ENCODE measurements at places on chromosomes 2 and 18. TPM values are rescaled to one million over a fixed set of nuclear protein-coding genes. Genes with fewer than 3 reads are reported as not detected.

POTEJ gene
- not detected for total RNA-seq

OTOF gene
- not detected for total RNA-seq

SERPINB10 gene
- not detected for total RNA-seq

KCNE4 gene
- 38.4 TPM for total RNA-seq

ARHGAP28 gene
- 1.0 TPM for total RNA-seq

IL36A gene
- total RNA-seq, result not detected

MAPK4 gene
- total RNA-seq, result 0.29 TPM

DNA sequence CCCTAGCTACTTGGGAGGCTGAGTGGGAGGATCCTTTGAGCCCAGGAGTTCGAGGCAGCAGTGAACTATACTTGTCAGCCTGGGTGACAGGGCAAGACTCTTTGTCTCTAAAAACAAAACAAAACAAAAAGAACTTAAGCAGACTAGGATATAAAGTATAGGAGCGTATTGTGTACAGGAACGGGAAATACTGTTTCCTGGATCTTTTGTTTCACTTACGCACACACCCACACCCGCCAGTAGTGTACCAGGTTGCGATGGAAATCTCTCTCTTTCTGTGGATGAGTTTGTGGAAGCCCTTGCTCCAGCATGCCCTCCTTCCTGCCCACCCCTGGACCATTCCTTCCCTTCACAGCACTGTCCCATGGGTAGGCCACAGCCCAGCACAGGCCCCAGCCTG, 136.3 kb downstream of the RPIA start:
- H3K4me1 ChIP-seq, result no peaks in the 10 kb centered on the region
- no peak for DNase-seq
- H3K36me3 ChIP-seq, result no peaks in the 10 kb centered on the region
- no peak overlapping the region for H3K4me3 ChIP-seq
- H3K27ac ChIP-seq, result no peak overlapping the region

GRCh38 chr2:175631245-175631623, 370.8 kb downstream of the LNPK start:
- no peak for DNase-seq
- H3K27me3 ChIP-seq, result no peaks in the 10 kb centered on the region
- no peak overlapping the region for H3K27ac ChIP-seq
- no peaks in the 10 kb centered on the region for H3K36me3 ChIP-seq

DNA sequence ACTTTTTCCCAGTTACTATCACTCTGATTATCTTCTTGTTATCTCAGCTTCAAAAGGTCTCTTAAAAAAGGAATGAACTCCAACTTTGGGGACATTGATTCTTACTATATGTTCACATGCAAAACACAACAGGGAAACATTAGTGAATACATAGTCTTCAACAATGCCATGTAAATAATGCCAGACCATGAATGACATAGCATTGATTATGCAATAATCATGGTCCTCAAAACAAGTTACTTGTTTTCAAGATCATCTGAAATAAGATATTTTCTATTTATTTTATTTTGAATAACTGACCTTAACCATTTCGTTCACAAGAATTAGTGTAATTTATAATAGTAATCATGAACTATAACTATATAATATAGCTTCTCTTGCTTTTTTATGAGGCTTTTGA, 902.3 kb downstream of the MBD2 start:
- no peaks in the 10 kb centered on the region for H3K27me3 ChIP-seq
- no peaks in the 10 kb centered on the region for H3K4me1 ChIP-seq
- no peak for DNase-seq
- H3K36me3 ChIP-seq, result no peaks in the 10 kb centered on the region
- no peak overlapping the region for H3K4me3 ChIP-seq
- no peak overlapping the region for H3K27ac ChIP-seq

GRCh38 chr18:76412010-76412817, 82.8 kb downstream of the ZNF516 start:
- no peaks in the 10 kb centered on the region for H3K4me1 ChIP-seq
- H3K4me3 ChIP-seq, result peak overlapping the region; percentile 13
- H3K27me3 ChIP-seq, result no peaks in the 10 kb centered on the region
- H3K36me3 ChIP-seq, result no peaks in the 10 kb centered on the region
- H3K27ac ChIP-seq, result peak overlapping the region; percentile 90

DNA sequence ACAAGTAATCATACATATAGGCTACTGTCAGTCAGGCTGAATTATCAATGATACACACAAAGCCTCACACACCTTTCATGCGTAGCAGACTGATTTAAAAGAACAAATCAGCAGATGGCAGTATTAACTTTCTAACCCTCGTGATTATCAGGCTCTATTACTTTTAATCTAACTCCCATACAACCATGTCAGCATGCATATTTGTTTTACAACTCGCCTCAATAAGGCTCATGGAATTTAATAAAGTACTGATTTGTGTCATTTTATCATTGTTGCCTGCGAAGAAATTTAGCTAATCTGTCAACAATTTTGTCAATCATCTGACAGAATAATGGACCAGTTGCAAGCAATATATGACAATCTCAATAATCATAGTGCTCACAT, 82.8 kb downstream of the SLC25A12 start:
- H3K27ac ChIP-seq, result no peak overlapping the region
- no peak for DNase-seq
- no peak overlapping the region for H3K4me3 ChIP-seq
- no peaks in the 10 kb centered on the region for H3K27me3 ChIP-seq
- no peaks in the 10 kb centered on the region for H3K4me1 ChIP-seq

- no peaks in the 10 kb centered on the region for H3K36me3 ChIP-seq
- H3K27me3 ChIP-seq, result no peaks in the 10 kb centered on the region
- no peak overlapping the region for H3K27ac ChIP-seq
- peaks cover 6% of the 10 kb centered on the region for H3K4me1 ChIP-seq
- DNase-seq, result no peak
- no peak overlapping the region for H3K4me3 ChIP-seq
Observed at GRCh38 chr2:46549166-46549844, 69.9 kb downstream of the TMEM247 start.

- H3K36me3 ChIP-seq, result no peaks in the 10 kb centered on the region
- no peak overlapping the region for H3K4me3 ChIP-seq
- no peak overlapping the region for H3K27ac ChIP-seq
- H3K27me3 ChIP-seq, result no peaks in the 10 kb centered on the region
- DNase-seq, result no peak
- no peaks in the 10 kb centered on the region for H3K4me1 ChIP-seq
Observed at GRCh38 chr18:63677500-63678225, 16.0 kb upstream of the SERPINB3 start.

DNA sequence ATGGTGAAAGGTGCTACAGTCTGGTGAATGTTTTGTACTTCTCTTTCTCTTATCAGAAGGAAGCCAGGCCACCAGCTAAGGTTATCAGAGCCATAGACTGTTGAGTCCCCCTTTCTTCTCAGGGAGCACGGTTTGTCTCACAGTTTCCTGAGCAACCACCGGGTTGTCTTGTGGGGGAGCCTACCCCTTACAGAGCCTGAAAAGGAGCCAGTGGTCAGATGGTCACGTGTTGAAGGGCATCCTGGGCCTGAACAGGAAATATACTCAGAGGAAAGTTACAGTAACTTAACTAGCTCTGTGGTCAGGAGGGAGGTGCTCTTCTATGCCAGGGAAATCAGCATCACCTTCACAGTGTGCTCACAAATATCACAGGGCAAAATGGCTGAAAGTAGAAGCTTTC, 11.6 kb downstream of the CD28 start:
- no peaks in the 10 kb centered on the region for H3K4me1 ChIP-seq
- no peak for DNase-seq
- no peak overlapping the region for H3K4me3 ChIP-seq
- H3K36me3 ChIP-seq, result no peaks in the 10 kb centered on the region
- no peak overlapping the region for H3K27ac ChIP-seq
- H3K27me3 ChIP-seq, result no peaks in the 10 kb centered on the region

DNA sequence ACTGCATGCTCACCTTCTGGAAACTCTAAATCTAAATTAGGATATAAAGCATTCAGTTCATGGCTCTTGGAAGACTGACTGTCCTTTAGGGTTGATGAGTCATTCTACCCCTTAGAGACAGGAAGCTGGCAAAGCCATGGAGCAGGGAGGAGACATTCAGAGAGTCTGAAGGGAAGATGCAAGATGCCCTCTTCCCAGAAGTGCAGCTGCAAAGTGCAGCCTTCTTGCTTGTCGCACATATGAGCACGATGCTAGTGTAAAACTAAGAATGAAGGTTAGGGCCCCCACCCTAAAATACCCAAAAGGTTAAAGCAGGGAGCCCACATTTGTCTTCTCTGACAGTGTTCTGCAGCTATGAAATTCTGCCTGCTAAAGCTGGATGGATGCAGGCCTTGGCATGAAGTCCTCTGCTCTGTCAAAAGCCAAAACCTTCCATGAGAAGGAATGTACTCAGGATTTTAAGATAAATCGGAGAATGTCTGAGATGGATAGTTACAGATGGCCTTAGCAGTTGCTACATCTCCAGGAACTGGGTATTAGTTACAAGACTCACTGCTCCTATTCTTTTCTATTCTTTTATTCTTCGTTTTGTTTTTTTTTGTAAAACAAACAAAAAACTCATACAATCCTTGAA, 89.7 kb downstream of the POLE4 start:
- DNase-seq, result no peak
- H3K4me3 ChIP-seq, result no peak overlapping the region
- H3K36me3 ChIP-seq, result no peaks in the 10 kb centered on the region

GRCh38 chr2:238173692-238174091, 14.9 kb downstream of the ERFE start:
- no peaks in the 10 kb centered on the region for H3K36me3 ChIP-seq
- peaks cover 5% of the 10 kb centered on the region for H3K4me1 ChIP-seq
- H3K27ac ChIP-seq, result no peak overlapping the region
- DNase-seq, result no peak

GRCh38 chr2:96541398-96542152, 5.0 kb downstream of the ARID5A start:
- no peak overlapping the region for H3K4me3 ChIP-seq
- H3K27ac ChIP-seq, result no peak overlapping the region
- no peak for DNase-seq
- no peaks in the 10 kb centered on the region for H3K36me3 ChIP-seq

GRCh38 chr2:54651291-54651690, 72.2 kb upstream of the EML6 start:
- no peaks in the 10 kb centered on the region for H3K4me1 ChIP-seq
- H3K36me3 ChIP-seq, result no peaks in the 10 kb centered on the region
- no peak overlapping the region for H3K4me3 ChIP-seq
- no peak for DNase-seq
- no peak overlapping the region for H3K27ac ChIP-seq

- DNase-seq, result peak; percentile 14
- no peaks in the 10 kb centered on the region for H3K4me1 ChIP-seq
- H3K4me3 ChIP-seq, result no peak overlapping the region
- H3K27me3 ChIP-seq, result no peaks in the 10 kb centered on the region
Observed at GRCh38 chr2:241813644-241814392, 4.8 kb downstream of the NEU4 start.

GRCh38 chr18:78716022-78716421, 263.6 kb upstream of the SALL3 start:
- H3K36me3 ChIP-seq, result no peaks in the 10 kb centered on the region
- DNase-seq, result no peak
- H3K4me1 ChIP-seq, result no peaks in the 10 kb centered on the region
- H3K4me3 ChIP-seq, result no peak overlapping the region
- no peak overlapping the region for H3K27ac ChIP-seq

DNA sequence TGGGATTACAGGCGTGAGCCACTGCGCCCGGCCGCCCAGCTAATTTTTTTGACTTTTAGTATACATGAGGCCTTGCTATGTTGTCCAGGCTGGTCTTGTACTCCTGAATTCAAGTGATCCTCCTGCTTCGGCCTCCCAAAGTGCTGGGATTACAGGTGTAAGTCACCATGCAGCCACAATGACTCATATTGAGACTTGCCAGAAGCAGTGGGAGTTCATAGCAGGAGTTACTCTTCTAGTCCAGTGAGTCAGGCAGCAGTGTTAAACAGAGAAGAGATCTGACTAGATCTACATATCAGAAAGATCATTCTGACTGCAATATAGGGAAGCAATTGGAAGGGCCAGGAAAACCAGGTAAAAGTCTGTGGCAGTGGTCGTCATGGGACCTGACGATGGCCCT, 1.5 kb upstream of the FLACC1 start:
- DNase-seq, result no peak
- no peaks in the 10 kb centered on the region for H3K36me3 ChIP-seq
- H3K4me1 ChIP-seq, result no peaks in the 10 kb centered on the region
- no peak overlapping the region for H3K27ac ChIP-seq
- no peak overlapping the region for H3K4me3 ChIP-seq

DNA sequence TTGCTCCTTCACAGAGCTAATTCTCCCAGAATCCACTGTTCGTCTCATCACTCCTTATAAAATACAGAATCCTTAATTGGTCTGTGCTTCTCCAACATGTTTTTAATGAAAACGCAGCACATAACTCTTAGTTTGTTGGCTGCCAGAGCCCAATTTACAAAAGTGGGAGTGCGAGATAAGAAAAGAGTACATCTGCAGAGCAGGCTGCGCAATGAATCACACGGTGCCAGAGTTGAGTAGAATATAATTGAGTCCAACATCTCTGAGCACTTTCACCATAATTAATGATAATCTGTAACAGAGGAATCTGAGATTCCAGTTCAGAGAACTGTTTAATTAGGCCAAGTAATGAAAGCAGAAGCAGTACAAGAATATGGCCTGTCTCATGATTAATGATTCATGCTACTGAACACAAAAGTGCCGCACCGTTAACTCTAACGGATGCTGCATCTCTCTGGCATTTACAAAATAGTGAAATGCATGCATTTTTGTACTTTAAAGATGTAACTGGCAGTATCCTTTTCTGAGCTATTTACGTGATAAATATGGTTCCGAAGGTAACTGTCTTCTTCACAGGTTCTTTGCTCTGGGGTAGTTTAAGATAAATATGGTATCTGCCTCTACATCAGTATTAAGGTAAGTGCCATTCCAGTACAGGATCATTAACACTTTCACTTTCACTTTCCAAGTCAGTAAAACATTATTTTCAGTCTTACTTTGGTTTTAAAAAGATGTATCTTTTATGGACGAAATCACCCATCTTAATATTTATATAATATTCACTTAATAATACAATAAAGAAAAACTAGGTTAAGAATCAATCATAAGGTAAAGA, 785.6 kb downstream of the NR4A2 start:
- DNase-seq, result no peak
- H3K4me1 ChIP-seq, result no peaks in the 10 kb centered on the region
- no peak overlapping the region for H3K27ac ChIP-seq
- no peaks in the 10 kb centered on the region for H3K27me3 ChIP-seq
- peak overlapping the region; percentile 11 for H3K4me3 ChIP-seq
- H3K36me3 ChIP-seq, result no peaks in the 10 kb centered on the region

DNA sequence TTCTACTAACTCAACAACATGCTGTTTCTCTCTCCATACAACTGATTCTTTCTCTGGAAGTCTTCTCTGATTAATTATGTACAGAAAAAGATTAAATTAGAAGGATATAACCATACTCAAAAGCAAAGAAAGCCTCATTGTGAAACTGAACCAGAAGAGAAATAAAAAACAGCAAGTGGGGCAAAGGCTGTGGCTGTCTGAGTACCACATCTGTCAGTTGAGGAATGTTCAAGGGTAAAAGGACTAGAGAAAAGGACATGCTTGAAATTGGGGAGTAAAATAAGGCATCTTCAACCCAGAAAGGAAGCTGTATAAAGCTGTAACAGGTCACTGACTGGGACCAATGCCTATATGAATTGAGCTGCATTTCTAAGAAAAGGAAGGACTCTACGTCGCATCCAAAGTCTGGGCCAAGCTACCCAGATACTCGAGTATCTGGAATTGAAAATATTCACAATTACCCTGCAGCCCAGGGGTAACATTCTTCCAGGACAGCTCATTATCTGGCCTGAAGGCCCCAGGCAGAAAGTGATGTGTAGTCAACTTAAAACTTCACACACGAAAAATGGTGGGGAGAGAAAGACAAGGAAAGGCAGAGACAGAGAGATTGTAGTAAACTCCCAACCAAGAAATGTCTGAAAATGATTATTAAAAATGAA, 356.0 kb upstream of the GALNT5 start:
- no peaks in the 10 kb centered on the region for H3K4me1 ChIP-seq
- H3K27ac ChIP-seq, result no peak overlapping the region
- no peaks in the 10 kb centered on the region for H3K27me3 ChIP-seq
- no peaks in the 10 kb centered on the region for H3K36me3 ChIP-seq

Data from uterus (tissue), 4 donors.